HEK293T (cell line): ENCODE measurements at places on chromosomes 7 and 10.

- no peak for DNase-seq
Observed at GRCh38 chr7:28018020-28018419, 162.6 kb downstream of the JAZF1 start.

DNA sequence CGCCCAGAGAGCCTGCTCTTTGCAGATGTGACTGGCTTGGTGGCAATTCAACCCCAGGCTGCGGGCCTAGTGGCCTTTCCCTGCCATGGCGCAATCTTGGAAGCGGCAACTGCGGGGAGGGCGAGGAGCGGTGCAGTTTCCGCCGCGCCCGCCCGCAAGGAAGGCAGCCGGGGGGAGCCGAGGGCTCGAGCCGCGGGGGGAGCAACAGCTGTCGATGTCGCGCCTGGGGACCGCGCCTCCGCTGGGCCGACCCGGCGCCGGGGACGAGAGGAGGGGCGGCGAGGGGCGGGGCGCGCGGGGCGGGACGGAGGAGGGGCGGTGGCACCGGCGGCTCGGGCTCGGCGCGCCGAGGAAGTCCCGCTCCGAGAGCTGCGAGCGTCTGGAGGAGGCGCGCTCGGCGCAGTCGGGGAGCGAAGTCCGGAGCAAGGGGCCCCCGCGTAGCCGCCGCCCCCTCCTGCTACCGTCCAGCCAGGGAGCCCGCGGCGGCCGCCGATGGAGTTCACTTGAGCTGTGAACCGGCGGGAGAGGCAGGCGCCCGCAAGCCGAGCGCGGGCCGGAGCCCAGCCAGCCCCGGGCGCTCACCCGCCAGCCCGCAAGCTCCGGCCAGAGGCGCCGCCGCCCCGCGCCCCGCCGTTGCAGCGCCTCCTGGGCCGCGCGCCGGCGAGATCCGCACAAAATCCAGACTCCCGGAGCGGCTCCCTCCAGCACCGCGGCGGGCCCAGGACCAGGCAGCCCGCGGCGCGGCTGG lies 438.1 kb upstream of the GALNT17 start:
- DNase-seq = peak; percentile 66

- DNase-seq = no peak
Observed at GRCh38 chr7:86908948-86909347, 150.5 kb downstream of the ELAPOR2 start.

- DNase-seq = no peak
Observed at GRCh38 chr10:110873951-110874350, 2.2 kb downstream of the PDCD4 start.

DNA sequence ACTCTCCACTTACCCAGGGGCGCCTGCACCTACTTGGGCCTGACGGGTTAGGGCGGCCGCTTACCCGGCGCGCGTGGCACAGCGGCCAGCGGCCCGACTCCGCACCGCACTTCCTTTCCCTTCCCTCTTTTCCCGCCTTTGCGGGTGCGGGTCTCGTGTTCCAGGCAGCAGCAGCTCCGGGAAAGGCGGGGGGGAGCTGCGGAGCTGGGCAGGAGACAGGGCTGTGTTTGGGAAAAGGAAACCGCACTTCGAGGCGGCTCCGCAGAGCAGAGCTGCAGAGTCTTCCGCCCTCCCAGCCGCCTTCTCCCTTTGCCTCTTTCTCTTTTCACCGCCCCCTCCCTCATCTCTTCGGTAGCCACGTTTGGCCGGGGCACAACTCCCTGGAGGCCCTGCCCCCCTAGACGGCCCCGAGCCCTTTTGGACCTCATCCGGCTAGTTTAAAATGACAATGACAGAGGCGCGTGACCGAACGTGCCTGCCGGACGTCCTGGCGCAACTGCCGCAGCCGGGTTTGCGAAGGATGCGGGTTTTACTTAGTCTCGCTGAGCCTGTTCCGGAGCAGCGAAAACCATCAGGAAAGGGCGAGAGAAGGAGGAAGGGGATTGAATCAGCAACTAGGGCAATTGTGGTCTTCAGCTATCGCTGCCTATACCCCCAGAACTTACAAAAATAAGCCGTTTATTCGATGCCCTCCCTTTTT lies 7.9 kb upstream of the PAX2 start:
- no peak for DNase-seq

DNA sequence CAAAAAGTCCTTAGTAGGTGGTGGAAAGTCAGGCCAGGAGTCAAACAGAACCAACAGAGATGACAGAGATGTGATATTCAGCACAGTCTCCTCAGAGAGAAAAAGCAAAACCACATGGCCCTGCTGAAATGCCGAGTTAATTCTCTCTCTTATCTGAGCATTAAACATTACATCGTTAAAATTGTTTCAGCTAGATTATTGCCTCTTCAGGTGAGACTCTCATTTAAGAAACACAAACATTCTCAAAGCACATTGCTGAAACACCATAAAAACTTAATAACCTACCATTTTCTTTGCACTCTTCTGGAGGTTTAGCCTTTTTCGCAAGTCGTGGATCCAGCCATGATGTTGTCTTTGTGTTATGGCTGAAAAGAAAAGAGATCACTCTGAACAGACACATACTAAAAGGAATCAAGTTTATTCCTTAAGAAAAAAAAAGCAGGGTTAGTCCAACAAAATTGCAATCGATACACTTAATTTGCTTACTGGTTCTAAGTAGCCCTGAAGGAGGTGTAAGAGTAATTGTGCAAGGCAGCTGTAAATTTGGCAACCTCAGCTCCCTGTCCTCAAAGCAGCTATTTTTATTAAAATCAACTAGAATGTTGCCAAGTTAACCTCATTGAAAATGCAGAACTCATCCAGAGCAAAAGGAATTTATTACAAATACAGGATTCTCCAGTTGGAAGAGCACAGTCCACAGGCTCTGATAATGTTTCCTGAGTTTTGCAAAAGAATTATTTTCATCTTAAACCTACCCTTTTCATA lies 691.1 kb downstream of the PHTF2 start:
- no peak for DNase-seq

GRCh38 chr10:124114696-124115095 lies 21.3 kb upstream of the CHST15 start:
- no peak for DNase-seq

GRCh38 chr10:132522521-132523411 lies 14.8 kb upstream of the INPP5A start:
- DNase-seq = no peak

GRCh38 chr10:114684822-114685209 lies 26.7 kb upstream of the ABLIM1 start:
- DNase-seq = peak; percentile 45

GRCh38 chr10:94485094-94485493 lies 60.5 kb upstream of the HELLS start:
- DNase-seq = no peak

DNA sequence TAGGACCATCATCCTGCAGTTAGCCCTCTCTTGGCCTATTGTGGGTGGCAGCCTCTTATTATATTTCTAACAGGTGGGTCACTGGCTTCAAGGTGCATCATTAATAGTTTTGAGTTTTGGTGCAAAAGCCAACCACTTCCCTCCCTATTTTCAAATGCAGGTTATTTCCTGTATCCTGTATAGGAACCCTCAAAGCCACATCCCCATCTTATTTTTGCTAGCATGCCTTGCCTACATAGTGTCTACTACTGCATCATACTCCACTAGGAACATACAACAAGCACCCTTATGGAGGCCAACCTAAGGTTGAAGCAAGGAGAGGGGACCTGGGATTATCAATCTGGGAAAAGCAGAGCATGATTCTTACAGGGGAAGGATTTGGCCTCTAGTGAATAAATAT lies 264.4 kb downstream of the BBS9 start:
- DNase-seq = no peak

GRCh38 chr7:36114355-36114754 lies 38.7 kb upstream of the EEPD1 start:
- DNase-seq = no peak

- DNase-seq = no peak
Observed at GRCh38 chr10:96401036-96401435, 42.2 kb upstream of the OPALIN start.

DNA sequence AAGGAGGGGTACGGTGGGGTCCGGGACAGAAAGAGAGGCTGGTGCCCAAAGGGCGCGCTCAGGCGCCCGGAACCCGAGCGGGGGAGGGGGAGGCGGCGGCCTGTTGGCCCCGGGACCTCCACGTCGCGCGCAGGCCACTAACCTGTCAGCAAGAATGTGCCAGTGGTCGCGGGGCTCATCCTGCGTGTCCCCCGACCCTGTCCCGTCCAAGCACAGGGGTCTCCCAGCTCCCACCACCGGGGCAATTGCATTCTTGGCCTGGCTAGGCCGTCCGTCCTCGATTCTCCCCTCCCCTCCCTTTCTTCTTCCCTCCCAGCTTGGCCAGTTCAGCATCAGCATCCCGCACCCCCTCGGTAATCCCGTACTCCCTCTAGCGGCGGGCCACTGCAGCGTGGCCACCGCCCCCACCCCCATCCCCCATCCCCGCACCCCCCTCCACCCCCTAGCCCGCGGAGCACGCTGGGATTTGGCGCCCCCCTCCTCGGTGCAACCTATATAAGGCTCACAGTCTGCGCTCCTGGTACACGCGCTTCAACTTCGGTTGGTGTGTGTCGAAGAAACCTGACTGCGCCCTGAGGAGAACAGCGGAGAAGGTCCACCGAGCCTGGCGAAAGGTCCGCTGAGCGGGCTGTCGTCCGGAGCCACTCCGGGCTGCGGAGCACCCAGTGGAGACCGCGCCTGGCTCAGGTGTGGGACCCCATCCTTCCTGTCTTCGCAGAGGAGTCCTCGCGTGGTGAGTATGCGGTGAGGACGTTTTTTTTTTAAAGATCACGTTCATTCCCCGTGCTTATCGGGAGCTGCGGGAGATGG lies at the start of gene SGCE:
Gene SGCE, minus strand, starts transcription at position 286 of the 810 bp plus-strand sequence. Its CDS starts 35 bp downstream, at position 251.
- DNase-seq = peak; percentile 66

DNA sequence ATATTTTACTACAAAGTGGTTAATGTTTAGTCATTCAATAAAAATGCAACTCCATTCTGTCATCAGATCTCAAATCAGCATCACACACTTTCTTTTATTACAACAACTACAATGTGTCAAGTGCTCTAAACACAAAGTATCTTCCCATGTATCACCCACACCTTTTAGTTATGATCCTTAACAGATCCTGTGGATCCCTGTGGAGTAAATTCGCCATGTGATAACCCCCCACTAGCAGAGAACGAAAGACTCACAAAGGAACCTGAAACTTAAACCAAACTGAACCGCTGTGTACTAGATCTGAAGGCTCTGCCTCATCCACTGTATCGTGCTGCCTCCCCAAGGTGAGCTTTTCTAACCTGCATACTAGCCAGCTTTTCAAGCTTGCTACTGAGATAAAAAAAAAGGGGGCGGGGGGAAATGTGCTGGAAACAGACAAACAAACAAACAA lies 1.7 kb downstream of the DPY19L1 start:
- DNase-seq = peak; percentile 15

DNA sequence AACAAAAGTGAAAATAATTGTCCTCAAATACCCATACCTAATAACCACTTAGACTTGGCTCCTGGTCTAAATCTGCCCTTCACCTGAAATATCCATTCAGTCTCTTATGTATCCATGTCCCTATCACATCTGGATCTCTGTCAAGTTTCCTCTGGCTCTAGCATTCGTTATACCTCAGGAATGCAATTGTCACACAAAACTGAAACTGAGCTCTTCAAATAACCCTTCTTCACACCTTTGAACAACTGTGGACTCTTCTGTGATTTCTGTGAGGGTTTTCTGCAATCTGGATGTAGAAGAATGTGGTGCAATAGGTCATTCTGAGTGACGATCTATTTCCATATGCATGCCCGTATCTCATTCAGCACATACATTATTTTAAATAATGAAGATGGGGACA lies 53.5 kb upstream of the FGL2 start:
- no peak for DNase-seq

DNA sequence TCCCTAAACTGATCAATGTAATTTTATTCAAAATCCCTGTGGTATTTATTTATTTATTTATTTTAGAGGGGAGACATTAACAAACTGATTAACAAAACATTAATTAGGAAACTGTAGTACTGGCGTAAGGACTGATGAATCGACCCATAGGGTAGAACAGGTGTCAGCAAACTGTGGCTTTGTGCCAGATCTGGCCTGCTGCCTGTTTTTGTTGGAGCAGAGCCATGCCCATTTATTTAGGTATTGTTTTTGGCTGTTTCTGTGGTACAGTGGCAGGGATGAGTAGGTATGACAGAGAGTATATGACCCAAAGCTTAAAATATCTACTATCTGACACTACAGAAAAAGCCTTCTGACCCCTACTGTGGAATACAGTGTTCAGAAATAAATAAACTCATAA lies 332.5 kb upstream of the ETV1 start:
- no peak for DNase-seq

DNA sequence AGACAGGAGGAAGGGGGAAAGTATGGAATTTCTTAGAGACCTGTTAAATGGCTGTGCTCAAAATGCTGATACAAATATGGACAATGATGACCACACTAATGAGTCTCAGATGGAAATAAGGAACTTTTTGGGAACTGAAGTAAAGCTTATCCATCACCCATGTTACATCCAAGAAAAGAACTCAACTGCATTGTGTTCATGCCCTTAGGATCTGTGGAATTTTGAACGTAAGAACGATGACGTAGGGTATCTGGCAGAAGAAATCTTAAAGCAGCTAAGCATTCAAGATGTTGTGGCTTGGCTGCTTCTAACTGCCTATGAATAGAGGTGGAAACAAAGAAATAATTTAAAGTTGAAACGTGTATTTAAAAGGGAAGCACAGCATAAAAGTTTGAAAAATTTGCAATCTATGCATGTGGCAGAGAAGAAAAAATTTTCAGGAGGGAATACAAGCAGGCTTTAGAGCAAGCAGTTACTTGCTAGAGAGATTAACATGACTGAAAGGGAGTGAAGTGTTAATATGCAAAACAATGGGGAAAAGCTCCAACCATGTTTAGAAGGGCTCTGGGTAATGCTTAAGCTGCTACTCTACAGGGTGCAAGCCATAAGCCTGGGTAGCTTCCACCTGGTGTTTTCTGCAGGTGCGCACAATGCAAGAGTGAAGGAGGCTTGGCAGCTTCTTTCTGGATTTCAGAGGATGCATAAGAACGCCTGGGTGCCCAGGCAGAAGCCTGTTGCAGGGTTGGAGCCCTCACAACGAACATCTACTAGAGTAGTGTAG lies 499.7 kb upstream of the SEMA3D start:
- no peak for DNase-seq

GRCh38 chr7:35801392-35802101 lies 690 bp downstream of the SEPTIN7 start:
- DNase-seq = peak; percentile 54

GRCh38 chr10:107206833-107207232 lies 42.3 kb upstream of the SORCS1 start:
- DNase-seq = no peak

DNA sequence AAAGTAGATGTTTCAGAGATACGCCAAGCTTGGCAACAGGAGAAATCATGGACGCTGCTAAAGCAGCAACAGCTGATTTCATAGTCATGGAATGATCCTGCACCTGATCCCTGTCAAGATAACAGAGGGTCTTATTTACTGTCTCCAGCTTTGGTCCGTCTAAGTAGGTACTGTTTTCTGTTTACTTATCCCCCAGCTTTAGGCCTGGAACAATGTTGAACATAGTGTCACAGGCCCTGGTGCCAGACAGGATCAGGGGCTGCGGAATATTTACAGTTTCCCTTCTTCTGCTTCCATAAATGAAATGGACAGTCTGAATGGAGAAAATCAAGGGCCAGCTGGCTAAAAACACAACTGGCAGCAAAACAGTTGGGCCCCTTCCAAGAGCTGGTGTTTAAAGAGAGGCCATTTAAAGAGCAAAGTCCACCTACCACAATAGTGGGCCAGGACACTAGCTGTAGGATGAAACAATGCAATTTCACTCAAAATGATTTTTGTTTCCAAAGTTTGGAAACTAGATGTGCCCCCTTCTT lies 2.9 kb downstream of the GPR37 start:
- DNase-seq = no peak

- no peak for DNase-seq
Observed at GRCh38 chr10:125441151-125441550, 241.8 kb downstream of the TEX36 start.
